Activated CD4-positive, alpha-beta memory T cell treated with anti-CD3 and anti-CD28 coated beads, Interleukin-2, amount 10 ng/mL, durations not matched to agents 7 days and 5 days (primary cell): ENCODE measurements at places on chromosomes 3 and 15. TPM values are rescaled to one million over a fixed set of nuclear protein-coding genes. Genes with fewer than 3 reads are reported as not detected.

PAQR5 gene
- not detected for total RNA-seq

LDHAL6B gene
- total RNA-seq, result not detected

GPR27 gene
- 3.0 TPM for total RNA-seq

UNC13C gene
- total RNA-seq, result not detected

SRGAP3 gene
- total RNA-seq, result 1.2 TPM

SPATA12 gene
- total RNA-seq, result not detected

ASB14 gene
- total RNA-seq, result not detected

TGM4 gene
- not detected for total RNA-seq

IMPDH2 gene
- 133 TPM for total RNA-seq

GCNT3 gene
- not detected for total RNA-seq

NPAP1 gene
- not detected for total RNA-seq

WNT7A gene
- 0.13 TPM for total RNA-seq

PSTPIP1 gene
- total RNA-seq, result 181 TPM

NR1I2 gene
- 0.20 TPM for total RNA-seq

ZNF660 gene
- not detected for total RNA-seq

RHOV gene
- total RNA-seq, result not detected

C3orf33 gene
- 0.86 TPM for total RNA-seq

PLSCR5 gene
- total RNA-seq, result not detected

PARP15 gene
- 47.2 TPM for total RNA-seq

XCR1 gene
- not detected for total RNA-seq

ACSBG1 gene
- total RNA-seq, result not detected

LMAN1L gene
- total RNA-seq, result 0.63 TPM

RBP2 gene
- not detected for total RNA-seq

EPHA6 gene
- total RNA-seq, result not detected
